ENCODE measurements at places on chromosomes 3 and 15. TPM values are rescaled to one million over a fixed set of nuclear protein-coding genes. Genes with fewer than 3 reads are reported as not detected.
A peak's percentile ranks its signal among the peaks of the same experiment; 100 is the strongest.

DNA sequence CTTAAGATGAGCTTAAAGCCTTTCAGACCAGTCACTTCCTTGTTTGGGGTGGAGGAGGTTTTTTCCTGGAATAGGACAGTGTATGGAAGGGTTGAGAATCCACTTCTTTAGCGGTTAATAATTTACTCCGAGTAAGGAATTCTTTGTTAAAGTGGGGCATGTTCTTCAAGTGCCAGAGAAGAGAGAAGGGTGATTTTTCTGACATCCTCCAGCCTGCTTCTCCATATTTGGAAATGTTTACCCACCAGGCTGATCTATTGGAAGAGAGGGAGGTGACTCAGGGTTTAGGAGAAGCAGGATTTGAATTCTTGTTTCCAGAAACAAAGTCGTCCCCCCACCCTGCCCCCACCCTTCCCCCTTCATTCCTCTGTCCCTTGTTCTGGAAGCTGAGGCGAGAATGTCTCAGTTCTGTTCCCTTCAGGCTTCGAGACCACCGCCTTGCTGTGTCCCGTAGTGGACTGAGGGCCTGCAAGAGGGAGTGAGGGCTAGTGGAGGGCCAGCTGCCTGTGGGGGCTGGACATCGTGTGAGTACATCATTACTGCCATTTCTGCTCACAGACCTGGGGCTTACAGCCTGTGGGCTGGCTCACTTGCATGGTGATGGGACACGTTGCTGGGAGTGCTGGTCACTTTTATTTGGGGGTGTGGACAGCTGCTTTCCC, 58.5 kb downstream of the LPP start:
- no peak for DNase-seq

GRCh38 chr3:64097920-64098319, 74.6 kb upstream of the PSMD6 start:
- no peak for DNase-seq

GRCh38 chr3:117602058-117602644, 892.6 kb downstream of the TUSC7 start:
- DNase-seq = no peak

Gene MESP2
- total RNA-seq = not detected

Gene SKOR1
- 0.71 TPM for total RNA-seq

Gene CIB1
- 129 TPM for total RNA-seq

DNA sequence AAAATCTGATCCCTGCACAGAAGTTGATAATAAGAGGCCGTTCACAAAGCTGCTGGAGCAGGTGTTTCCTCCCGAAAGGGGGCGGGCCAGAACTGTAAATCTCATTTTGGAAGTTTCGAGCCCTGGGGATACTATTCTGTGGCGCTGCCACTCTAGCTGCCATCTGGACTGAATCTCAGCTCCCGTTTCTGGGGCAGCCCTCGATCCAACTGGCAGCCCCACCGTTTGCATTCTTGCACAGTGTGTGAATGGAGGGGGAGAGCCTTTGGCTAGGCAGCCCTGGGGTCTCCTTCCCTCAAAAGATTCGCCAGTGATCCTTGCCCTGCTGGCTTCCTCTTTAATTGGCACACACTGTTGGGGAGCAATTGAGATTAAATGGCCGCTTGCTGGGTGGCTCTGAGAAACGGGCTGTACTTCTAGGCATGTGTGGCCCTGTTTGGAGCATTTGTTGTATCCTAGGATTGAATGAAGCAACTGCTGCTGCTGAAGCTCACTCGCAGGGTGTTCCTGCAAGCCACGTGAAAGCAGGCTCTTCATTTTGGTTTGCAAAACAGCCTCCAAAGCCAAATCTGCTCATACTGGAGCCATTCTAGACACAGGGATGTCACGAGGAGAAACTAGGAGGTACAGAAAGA, 57.2 kb upstream of the TOPAZ1 start:
- DNase-seq = no peak

DNA sequence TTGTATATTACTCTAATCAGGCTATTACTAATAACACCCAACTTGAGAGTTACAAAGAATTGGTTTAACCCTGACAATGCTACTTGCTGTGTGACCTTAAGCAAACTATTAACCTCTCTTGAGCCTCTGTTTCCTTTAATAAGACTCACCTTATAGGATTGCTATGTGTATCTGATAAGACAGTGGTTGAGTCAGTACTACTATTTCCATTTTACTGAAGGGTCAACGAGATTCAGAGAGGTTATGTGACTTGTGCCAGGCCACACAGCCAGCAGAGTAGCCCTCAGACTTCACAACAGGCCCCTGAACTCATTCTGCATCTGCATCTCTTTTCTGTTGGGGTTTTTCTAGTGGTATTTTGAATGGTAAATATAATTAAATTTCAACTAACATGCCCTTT, 420.1 kb downstream of the MAGI1 start:
- DNase-seq = no peak

GRCh38 chr15:50110285-50110684, 8.7 kb downstream of the ATP8B4 start:
- no peak for DNase-seq

DNA sequence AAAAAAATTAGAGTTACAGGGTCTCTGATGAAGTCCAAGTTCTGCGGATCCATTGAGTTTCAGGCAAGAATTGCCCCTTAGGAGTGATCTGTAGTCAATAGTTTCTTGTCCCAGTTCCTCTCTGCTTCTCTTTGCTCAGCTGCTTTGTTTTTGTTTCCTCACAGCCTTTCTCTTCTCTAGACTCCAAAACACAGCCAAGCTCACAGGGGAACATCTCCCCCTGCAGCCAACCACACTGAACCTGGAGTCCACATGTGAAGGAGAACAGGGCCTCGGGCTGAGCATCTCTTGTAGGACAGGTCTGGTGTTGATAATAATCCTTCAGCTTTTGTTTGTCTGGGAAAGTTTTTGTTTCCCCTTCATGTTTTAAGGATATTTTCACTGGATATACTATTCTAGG, 202.6 kb upstream of the ATP10A start:
- DNase-seq = no peak

DNA sequence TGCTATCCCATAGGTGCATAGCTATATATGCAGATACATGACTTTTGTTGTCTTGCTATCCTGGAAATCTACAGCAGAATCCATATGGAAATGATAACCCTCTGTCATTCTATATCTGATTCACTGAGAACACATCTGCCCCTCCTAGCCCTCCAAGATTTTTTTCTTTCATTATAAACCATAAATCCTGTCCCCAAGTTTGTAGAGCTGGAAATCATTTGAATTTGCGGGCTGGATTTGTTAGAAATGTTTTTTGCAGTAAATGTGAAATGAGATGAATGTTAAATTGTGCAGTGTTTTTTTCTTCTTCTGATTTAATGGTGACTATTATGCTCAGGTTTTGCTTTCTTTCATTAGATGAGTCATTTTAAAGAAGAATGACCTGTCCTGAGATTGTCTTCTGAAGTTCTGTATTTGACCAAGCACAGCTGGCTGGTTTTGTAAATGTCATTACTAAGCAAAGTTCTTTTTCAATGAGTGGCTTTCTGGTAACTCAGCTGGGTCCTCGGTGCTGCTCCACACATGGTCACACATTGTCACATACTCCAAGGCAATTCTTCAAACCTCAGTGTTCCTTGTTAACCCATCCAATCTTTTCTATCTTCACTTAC, 25.3 kb upstream of the ABHD17C start:
- DNase-seq = no peak

DNA sequence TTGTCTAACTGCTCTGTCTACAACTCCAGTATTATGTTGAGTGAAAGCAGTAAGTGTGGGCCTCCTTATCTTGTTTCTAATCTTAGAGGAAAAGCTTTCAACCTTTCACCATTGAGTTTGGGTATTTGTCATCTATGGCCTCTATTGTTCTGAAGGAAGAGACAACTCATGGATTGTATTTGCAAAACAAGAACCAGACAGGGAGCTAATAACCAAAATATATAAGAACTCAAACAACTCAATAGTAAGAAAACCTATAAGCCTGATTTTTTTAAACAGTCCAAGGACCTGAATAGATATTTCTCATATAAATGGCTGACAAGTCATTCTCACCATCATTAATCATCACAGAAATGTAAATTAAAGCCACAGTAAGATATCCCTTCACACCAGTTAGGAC, 113.0 kb downstream of the TAFA4 start:
- no peak for DNase-seq

Gene CLDN16
- not detected for total RNA-seq

DNA sequence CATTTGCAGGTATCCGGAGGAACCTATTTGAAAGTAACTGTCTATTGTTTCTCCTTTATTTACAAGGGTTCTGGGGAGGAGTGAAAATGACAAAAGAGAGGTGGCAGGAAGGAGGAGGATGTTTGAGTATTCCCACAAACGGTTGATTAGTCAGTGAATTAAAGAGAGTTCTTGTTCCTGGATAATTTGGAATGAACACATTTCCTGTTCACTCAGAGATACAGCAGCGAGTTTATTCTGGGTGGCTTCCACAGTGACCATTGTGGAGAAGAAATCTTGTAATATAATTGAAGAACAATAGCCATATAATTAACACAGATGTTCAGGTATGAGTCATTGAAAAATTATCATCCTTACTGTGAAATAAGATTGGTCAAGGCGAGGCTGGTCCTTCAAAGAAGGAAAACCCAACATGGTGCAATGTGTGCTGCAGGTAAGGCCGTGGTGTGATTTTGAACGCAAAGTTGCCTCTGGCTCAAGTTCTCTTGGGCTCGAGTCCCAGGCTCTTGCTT, 77.3 kb downstream of the NFKBIZ start:
- no peak for DNase-seq

Gene NIT2
- total RNA-seq = 42.8 TPM

Gene DNAH12
- 0.30 TPM for total RNA-seq

Gene ROPN1
- not detected for total RNA-seq

GRCh38 chr15:37370941-37371340, 270.6 kb upstream of the MEIS2 start:
- no peak for DNase-seq

Gene DAPK2
- 13.4 TPM for total RNA-seq

Gene BLM
- 36.6 TPM for total RNA-seq

DNA sequence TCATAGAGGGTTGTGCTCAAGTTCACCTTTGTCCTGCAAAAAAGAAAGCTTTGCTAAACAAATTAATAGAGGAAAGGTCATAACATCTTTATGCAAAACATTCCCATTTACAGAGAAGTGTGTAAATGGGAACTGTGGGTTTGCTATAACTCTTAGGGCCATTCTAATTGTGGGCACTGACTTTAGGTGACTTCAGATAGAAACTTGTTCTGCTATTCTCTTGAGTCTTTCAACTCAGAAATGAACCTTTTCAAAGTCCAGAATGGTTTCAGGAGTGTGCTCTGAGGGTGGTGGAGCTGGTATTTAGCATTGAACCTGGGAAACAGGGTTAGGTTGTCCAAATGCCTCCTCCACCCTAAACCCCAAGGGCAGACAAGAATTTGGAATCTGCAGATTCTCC, 34.0 kb downstream of the SPTSSB start:
- no peak for DNase-seq

Gene GXYLT2
- total RNA-seq = not detected

DNA sequence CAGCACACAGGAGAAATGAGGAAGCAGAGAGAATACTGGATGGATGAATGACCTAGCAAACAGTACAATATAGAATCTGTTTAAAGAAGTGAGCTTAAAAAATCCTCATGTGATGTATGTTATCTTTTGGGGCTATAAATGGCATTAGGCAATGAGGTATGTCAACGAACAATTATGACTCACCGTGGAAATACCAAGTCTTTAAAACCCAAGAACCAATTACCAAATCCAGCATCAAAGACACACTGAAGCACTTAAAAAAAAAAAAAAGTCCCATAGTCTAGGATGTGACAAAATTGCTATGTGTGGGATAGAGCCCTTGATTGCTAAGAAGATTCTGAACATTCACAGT, 36.3 kb upstream of the HERC1 start:
- DNase-seq = no peak

DNA sequence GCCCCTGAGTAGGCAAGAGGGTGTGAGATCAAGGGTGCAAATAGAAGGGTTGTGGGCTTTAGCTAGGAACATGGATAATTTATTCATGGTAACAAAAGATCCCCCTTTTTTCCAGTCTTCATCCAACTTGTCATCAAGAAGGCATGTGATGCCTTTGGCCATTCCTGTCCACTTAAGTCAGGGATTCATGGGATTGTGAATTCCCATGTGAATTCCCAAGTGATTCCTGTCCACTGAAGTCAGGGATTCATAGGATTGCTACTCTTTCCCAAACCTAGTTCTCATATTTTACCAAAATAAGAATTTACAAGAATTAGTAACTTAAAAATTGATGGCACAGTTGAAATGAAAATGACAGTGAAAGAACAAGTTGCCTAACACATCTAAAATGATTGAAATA, 40.8 kb downstream of the HMG20A start:
- DNase-seq = no peak

DNA sequence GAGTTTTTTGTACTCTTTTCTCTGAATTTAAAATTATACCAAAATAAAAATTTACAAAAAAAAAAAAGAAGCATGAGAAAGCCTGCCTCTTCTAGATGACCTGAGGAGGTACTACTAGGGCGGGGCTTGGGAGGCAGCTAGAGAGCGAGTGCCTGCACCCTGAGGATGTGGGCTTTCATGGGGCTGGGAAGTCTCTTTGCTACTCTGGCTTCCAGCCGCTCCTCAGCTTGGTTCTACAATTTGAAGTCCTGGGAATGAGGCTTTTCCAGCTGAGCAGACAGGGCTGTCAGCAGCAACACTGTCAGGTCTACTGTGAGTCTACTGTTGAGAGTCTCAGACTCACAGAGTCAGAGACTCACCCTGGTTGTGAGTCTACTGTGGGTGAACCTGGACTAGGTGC, 8.2 kb upstream of the PSTPIP1 start:
- DNase-seq = no peak

- peak; percentile 15 for DNase-seq
These were observed 135.4 kb downstream of the KLF13 start for GRCh38 chr15:31461911-31462480.

DNA sequence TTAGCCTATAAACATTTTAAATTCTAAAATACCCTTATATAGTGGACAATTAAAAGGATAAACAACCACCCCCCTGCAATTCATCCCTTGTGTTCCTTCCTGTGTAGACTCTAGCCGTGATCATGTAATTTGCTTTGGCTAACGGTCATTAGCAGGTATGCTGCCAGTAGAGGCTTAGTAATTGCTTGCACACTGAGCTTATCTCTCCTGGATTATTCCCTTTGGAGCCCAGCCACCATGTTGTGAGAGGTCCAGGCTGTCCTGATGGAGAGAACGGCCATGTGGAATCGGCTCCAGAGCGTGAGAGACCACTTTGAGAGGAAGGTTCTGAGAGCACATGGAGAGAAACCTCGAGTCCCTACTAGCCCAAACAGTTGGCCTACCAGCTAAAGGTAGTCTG, 11.0 kb upstream of the BNC1 start:
- no peak for DNase-seq

Measured in activated naive CD8-positive, alpha-beta T cell treated with anti-CD3 and anti-CD28 coated beads, Interleukin-2, amount 10 ng/mL, durations not matched to agents 7 days and 5 days (primary cell).